NCI-H1436 treated with DMSO at 0.1 percent for 48 hours (cell line): ENCODE measurements at places on chromosomes 4 and X.

- DNase-seq = no peak
Observed at GRCh38 chrX:150032742-150033141, 94.5 kb upstream of the EOLA2 start.

GRCh38 chr4:5338531-5338930, 287.3 kb downstream of the STK32B start:
- DNase-seq = no peak

DNA sequence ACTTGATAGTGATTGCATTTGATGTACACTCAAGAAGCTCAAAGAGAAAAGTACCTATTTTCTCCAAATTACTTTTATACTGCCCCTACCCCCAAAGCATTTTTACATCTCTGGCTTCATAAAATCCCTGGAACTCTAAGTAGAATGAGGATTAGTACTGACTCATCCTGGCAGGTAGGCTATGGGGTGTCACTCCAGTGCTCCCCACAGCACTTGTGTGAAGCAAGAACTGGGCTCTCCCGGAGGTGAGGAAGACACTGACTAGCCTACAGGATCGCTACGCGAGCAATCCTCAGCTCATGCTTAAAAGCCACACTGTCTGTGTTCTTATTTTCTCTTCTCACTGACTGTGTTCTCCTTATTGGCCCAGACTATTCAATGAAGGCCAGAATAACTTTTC, 90.4 kb upstream of the NDP start:
- no peak for DNase-seq

DNA sequence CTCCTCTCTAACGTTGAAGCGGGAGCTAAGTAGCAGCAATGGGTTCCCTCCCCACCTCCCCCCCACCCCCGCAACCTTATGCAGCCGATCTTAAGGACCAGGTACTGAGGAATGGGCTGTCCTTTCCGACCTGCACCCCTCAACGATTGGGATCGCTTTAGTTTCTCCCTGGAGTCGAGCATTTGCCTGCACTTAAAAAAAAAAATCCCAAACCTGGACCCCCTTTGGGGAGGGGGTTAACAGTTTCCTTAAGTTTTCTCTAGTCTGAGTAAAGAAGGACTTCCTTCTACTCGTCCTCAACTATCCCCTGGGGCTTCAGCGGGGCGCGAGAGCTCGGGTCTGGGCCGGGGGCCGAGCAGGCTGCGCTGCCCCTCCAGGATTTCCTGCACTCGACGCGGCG, 25.7 kb upstream of the BCORL1 start:
- DNase-seq = no peak

DNA sequence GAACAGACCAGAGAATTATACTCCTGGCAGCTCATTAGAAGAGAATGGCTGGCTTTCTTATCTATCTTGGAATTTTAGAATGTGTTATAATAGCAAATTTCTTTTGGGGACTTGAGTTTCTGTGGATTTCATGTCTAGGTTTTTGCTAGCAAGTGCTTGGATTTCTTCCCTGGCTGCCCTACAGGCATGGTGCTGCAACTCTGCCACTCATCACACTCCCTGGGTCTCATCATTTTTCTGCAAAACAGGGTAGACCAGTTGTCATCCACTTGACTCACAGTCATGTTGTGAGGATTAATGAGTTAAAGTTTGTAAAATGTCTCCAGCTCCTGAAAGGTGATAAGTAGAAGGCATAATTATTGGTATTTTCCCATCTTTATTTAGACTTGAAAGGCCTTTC, 60.7 kb upstream of the LCORL start:
- no peak for DNase-seq

DNA sequence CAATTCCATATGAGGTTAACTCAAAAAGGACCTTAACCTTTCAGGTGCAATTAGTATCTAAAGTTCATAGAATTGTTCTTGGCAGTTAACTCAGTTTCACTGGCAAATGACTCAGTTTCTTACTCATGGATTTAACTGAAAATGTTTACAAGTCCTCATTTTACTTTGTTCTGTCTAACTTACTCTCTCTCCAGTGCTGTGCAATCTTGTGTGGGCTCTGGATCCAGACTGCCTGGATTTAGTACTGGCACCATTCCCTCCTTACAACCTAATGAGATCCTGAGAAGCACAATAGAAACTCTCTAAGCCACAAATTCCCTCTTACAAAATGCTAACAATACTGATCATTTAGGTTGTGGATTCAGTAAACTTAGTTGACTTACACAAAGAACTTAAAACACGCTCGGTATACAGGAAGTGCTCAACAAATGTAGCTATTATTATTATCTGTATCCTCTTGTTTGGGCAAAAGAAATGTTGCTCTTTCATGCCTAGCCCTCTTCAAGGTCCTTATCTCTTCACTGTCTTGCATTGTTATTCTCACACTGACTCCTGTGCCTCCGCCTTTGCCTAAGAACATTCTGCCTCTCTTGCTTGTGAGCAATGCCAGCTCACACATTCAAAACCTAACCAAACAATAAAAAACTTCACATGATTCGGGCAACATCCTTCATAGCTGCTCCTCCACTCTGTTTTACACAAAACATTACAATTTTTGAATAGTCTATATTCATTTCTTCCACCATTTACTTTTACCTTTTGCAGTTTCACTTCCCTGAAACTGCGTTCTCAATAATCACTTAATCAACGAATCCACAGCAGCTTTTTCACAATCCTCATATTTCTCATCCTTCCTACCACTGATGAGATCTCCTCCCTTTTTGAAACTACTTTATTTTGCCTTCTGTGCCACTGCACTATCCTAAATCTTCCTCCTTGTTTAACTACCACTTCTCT, 91.8 kb downstream of the PDE5A start:
- DNase-seq = no peak

DNA sequence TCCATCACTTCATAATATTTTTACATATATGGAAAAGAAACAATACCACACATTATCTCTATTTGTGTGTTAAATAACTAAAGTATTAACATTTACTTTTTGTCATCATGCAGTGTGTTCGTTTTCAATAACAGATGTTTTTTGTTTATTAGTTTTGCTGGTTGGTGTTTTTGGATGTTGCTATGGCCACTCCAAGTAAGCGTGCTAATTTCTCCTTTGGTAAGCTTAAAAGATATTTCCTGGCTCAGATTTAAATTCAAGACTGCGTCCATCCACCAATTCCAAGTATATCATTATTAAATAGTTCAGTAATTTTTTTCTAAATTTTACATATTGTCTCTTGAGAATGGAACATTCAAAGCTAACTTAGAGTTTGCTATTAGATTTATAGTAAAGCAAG, 235.4 kb upstream of the IL1RAPL1 start:
- no peak for DNase-seq

GRCh38 chrX:38552721-38553120, 8.6 kb upstream of the TSPAN7 start:
- no peak for DNase-seq

- DNase-seq = no peak
Observed at GRCh38 chr4:3252480-3252828, 3.5 kb downstream of the MSANTD1 start.

GRCh38 chr4:134756421-134756820, 554.8 kb upstream of the PABPC4L start:
- no peak for DNase-seq

- DNase-seq = no peak
Observed at GRCh38 chr4:61921920-61922319, 721.8 kb downstream of the ADGRL3 start.

DNA sequence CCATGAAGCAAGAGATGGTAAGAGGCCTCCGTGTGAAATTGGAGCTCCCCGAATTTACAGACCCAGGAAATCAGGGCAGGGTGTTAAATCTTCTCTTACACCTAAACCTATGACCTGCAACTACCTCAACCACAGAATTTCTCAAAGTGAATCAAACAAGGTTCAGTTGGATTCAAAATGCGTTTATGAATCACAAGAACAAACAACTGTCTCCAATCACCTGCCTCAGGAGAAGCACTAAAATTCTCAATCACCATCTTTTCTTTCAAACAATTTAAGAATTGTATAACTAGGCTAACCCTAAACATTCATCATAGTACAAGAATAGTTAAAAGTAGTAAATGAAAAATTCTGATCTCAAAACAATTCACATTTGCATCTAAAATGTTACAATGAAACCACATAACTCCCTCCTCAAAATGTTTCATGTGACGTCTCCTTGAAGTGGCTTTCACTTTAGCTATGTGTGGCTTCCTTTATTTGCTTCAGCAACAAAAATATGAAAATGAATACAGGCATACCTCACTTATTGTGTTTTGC, 19.2 kb downstream of the PPP3CA start:
- no peak for DNase-seq

DNA sequence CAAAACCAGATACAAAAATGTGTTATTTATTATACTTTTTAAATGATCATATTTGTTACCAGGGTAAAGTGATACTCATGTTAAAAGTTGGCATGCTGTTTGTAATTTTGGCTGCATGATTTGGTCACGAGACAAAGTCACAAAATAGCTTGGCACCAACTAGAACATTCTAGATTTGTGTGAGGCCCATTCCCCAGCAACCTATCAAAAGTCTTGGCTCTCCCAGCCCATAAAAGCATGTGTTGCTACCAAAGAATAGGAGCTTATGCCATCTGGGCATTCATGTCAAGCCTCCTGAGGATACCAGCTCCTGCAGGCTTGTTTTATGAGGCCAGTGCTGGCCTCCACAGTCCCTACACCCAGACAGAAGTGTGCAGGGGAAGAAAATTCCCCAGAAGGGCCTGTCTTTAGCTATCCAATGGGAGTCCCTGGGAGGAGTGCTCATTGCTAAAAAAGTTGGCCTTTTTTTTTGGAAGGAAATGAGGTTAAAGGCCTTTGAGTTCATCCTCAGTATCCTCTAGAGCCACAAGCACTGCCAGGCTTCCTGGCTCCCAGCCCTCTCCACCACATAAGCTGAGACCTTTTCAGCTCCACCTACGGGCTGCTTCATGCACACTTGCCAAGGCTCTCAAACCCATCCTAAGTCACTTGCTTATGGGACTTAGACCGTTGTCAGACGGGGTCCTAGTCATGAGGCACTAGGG, 211.9 kb upstream of the EOLA2 start:
- no peak for DNase-seq
